ENCODE measurements at places on chromosomes 1 and 21.

GRCh38 chr1:24276791-24277190 is 42.4 kb upstream of the GRHL3 start:
- DNase-seq = no peak

DNA sequence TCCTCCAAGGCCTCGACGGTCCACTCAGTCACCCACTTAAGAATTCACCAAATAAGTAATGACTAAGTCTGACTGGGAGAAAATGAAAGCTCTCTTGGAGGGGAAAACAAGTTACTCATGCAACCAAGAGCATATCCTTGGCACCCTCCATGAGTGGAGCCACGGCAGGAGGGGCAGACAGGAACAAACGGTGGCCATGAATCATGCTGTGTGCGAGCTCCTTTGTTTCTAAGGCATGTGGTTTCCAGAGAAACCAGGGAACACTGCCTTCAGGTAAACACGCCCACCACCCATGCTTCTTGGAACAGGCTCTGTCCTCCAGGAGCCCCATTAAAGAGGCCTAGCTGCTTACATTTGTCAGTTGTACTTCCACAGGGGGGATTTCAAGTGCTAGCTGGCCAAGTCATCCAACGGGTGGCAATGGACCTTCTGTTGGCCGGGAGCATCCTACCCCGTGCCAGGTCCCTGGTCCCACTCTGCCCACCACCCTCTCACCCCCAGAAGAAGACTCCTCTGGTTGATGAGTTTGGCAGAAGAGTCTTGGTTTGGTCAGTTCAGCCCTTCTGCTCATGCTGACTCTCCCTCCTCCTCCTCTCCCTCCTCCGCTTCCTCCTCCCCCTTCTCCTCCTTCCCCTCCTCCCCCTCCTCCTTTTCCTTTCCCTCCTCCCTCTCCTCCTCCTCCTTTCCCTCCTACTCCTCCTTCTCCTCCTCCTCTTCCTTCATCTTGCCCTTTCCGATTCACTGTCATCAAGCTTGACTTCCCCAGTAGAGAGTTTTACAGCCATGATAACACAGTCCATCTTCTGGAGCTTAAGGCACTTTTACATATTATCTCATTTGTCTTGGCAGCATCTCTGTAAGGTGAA is 107.6 kb downstream of the CCDC185 start:
- DNase-seq = peak; percentile 83

GRCh38 chr1:213094446-213094845 is 43.4 kb downstream of the RPS6KC1 start:
- DNase-seq = no peak

DNA sequence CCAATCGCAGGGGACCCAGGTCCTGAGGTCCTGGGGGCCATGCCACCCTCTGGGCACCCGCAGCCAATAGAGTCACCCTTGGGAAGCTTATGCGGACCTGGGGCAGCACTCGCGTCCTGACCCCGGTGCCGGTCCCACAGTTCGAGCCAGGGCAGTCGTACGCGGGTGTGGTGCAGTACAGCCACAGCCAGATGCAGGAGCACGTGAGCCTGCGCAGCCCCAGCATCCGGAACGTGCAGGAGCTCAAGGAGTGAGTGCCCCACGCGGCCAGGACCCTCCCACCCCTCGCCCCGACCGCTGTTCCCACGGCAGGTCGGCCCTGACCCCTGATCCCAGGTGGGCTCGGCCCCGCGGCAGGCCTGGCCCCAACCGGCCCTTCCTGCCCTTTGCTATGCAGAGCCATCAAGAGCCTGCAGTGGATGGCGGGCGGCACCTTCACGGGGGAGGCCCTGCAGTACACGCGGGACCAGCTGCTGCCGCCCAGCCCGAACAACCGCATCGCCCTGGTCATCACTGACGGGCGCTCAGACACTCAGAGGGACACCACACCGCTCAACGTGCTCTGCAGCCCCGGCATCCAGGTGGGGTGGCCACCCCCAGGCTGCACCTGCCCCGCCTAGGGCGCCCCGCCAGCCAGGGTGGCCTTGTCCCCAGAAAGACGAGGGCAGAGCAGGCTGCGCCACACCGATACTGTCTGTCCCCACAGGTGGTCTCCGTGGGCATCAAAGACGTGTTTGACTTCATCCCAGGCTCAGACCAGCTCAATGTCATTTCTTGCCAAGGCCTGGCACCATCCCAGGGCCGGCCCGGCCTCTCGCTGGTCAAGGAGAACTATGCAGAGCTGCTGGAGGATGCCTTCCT is 20.5 kb downstream of the COL6A1 start:
- no peak for DNase-seq

DNA sequence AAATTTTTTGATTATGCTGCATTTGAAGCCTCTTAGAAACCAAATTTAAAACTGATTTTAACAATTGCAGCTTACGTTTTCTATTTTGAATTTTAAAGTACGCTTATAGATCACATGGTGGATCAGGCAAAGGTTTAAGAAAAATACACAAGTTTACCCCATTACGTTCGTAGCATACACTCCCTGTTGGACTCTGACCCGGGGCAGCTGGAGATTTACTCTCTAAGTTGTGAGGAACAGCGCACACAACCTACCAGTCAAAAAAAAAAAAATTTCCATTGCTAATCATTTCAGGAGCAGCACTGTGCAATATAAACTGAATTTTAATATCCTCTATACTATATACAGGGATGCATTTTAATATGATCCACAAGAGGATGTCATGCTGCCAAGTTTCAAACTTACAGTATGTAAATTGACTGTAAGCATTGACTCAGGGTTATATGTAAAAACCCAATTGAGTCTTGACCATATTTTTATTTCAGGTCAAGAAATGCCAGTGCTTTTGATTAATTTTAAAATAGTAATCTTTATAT is 20.4 kb downstream of the CSDE1 start:
- DNase-seq = no peak

GRCh38 chr1:113850127-113850796 is 21.2 kb downstream of the PTPN22 start:
- no peak for DNase-seq

DNA sequence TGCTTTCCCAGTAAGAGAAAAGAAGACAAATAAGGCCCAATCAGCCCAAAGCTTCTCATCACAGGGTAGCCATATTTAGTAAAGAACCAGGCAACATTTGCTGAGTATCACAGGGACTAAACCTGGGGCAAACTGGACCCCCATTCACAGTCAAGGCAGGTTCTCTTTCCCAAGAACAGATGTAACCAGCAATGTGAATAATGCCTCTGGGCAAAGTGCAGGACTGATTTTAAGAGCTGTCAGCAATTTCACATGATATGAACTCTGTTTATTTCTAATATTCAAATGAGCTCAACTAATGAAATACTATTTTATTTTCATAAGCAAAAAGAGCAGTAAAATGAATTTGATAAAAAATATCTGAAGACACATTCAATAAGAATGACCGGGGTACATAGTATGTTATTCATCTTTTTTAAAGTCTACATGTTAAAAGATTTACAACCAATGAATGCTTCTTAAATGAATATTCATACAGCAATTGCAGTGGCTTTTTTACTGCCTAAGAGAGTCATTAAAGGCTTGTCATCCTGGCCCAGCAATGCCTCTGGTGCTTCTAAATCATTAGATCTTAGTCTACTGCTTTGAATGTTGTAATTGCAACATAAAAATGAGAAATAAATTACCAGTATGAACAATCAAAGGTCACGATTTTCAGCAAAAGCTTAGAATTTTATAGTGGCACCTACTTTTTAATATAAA is 308.8 kb downstream of the SMYD3 start:
- DNase-seq = no peak

DNA sequence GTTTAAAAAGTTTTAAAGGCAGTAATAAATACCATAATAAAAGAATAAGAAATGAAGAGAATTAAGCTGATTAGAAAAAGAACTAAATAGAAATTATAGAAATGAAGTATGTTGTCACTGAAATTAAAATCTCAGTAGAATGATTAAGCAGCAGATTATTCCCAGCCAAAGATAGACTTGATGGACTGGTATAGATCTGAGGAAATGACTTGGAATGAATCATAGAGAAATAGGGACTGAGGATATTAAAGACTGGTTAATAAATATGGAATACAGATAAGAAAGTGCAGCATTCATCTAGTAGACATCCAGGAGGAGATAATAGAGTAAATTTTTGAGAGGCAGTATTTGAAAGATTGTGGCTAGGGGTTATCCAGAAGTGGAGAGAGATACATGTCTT is 28.7 kb downstream of the MARK1 start:
- DNase-seq = no peak

DNA sequence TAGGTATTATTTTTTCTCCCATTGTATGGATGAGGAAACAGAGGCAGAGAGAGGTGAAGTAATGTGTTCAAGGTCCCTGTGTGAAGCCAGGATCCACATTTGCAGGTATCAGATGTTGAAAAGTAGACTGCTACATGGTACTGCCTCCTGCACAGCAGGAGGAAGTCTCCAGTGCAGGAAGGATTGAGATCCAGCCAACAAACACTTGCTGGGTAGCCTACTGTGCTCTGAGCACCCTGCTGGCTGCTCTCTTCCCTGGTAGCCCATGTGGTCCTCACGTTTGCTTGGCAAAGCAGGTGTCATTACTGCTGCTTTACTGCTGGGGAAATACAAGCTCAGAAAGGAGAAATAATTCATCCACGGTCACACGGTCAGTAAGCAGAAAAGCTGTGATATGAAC is 21.3 kb upstream of the GRIK3 start:
- no peak for DNase-seq

GRCh38 chr1:228885845-228886244 is 150.6 kb downstream of the RHOU start:
- DNase-seq = no peak

GRCh38 chr1:215497528-215497927 is 69.6 kb upstream of the KCTD3 start:
- DNase-seq = no peak

DNA sequence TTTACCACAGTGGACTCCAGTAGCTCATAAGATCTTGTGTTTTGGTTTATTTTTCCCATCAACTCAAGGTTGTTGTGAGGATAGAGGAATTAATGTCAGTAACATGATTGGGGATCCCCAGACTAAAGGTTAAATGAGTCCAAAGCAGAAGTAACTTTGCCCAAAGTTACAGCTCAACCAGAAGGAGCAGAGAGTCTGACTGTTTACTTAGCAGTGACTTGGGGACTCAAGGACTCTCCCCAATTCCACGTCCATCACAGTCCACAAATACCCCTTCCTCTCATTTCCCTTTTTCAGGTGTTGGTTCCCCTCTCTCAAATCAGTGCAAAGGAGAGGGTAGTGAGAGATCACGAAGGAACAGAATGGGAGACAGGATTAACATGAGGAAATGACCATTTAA is 4.0 kb upstream of the ETV3 start:
- DNase-seq = no peak

GRCh38 chr1:173530795-173531693 is 53.9 kb downstream of the PRDX6 start:
- DNase-seq = no peak

- no peak for DNase-seq
These were observed 188.2 kb upstream of the NFIA start for GRCh38 chr1:60894130-60894529.

DNA sequence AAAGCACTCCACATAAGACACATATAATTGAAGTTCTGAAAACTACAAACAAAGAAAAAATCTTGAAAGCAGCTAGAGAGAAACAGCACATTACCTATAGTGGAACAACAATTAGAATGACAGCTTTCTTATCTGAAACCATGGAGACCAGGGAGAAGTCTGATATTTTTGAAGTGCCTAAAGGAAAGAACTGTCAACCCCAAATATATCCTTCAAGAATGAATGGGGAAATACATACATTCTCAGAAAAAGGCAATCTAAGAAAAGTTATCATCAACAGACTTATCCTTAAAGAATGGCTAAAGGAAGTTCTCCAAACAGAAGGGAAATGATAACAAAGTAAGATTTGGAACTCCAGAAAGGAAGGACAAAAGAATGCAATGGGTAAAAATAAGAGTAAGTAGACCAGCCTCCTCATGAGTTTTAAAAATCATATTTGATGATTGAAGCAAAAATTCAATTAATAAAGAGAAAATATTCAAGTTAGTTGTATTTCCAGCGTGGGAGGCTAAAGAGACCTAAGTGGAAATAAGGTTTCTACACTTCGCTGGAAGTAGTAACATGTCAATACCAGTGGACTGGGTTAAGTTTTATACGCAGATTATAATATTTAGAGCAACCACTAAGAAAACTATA is 170.8 kb upstream of the SAMSN1 start:
- DNase-seq = no peak

- DNase-seq = peak; percentile 5
These were observed 24.1 kb upstream of the MNDA start for GRCh38 chr1:158806916-158807536.

DNA sequence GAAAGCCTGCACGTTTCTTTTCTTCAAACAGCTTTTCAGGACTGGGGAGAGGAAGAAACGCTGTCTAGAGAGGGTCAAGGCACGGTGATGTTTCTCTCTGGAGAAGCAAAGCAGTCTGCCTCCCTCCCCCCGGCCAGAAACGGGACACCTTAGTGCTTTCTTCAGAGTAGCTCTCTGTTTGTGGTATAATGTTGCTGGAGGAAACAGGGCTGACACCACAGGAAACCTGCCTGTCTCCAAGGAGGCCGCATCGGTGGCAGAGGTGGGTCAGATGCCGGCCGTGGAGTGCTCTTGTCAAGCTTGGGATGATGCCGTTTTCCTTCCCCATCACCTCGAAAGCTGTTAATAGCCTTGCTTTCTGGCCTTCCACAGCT is 139.4 kb downstream of the DHRS3 start:
- DNase-seq = no peak

DNA sequence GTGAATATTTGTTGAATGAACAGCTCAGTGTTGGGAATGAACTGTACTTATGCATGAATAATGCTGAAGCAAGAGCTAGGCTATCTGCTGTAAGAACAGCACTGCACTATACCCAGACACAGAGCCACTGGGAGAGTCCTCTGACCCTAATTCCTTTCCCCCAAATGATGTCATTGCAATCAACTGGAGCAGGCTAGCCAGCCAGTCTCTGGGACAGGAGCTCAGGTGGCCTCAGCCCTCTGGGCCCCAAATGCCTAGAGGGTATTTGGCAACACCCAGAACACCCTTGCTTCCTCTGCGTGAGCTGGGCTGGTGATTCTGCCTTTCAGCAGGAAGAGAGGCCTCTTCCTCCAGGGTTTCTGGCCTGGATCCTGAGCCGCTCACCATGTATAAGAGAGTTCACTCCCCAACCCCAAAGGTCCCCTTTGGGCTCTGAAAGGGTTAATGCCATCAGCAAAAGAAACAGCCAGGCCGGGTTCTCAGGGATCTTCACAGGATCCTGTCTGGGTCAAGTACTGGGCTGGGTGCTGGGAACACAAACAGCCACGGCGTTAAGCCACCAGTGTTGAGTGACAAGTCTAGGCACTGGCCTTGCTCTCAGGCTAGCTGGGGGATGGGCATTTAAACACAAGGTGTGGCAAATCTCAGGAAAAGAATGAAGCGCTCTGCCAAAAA is 3.7 kb upstream of the PADI4 start:
- no peak for DNase-seq

GRCh38 chr21:36684957-36685714 is 13.8 kb upstream of the SIM2 start:
- no peak for DNase-seq

GRCh38 chr21:42232176-42232825 is 13.4 kb downstream of the ABCG1 start:
- no peak for DNase-seq

DNA sequence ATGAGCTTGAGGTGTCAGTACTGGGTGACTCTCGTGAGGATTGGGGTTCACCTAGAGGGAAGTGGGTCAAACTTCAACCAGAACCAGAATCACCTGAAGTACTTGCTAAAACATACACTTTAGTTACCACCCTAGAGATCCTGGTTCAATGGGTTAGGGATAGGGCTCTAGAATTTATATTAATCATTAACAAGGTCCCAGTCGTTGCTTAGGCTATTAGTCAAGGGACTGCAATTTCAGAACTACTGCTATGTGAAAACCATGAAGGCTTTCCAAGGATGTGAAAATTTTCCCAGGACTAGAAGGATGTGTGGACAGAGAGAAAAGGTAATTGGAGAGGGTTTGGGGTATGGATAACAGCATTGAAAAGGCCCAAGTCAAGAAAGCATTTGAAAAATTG is 162.6 kb downstream of the GRIK1 start:
- no peak for DNase-seq
